ENCODE measurements at places on chromosomes 2 and 18.

DNA sequence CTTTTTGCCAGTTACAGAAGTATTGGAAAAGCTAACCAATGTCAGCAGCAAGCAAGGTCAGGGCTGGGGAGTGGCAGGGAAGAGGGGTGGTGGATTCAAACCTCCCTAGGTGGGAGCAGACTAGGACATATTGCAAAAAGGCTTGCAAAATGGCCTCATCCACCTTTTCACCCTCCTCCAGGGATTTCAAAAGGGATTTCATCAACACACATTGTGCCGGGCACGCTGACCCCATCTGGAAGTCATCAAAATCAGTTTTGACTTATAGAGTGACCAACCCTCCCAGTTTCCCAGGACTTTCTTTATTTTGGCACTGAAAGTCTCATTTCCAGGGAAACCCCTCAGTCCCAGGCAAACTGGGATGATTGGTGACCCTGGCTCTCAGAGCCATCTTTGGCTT lies 94.7 kb downstream of the BIN1 start:
- no peak for DNase-seq

GRCh38 chr2:238388794-238389193 lies 37.9 kb upstream of the ASB1 start:
- no peak for DNase-seq

- no peak for DNase-seq
These were observed 91.8 kb downstream of the DGKD start for GRCh38 chr2:233446121-233446520.

DNA sequence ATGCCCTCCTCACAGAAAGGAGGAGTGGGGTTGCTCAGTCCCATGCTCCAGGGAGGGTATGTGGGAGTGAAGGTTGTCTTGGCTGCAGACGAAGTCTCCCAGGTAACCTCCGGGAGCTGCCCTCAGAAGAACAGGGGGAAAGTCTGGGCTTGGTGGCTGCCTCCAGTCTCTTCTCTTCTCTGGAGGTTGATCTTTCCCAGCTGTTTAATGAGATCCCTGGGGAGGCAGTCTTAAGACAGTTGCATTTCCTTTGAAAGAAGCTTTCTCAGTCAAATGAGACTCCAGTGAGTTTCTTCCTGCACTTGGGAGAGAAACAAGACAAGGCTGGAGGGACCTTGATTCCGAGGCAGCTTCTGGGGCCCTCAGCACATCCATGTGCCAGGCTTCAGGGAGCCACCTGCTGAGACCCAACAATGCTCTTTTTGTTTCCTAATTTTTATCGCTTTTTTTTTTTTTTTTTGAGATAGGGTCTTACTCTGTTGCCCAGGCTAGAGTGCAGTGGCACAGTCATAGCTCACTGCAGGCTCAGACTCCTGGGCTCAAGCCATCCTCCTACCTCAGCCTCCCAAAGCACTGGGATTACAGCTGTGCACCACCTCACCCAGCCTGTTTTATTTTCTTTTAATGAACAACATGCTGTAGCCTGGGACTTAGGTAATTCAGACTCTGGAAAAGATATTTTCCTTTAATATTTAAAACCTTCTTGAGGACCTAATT lies 71.7 kb upstream of the TPO start:
- no peak for DNase-seq

DNA sequence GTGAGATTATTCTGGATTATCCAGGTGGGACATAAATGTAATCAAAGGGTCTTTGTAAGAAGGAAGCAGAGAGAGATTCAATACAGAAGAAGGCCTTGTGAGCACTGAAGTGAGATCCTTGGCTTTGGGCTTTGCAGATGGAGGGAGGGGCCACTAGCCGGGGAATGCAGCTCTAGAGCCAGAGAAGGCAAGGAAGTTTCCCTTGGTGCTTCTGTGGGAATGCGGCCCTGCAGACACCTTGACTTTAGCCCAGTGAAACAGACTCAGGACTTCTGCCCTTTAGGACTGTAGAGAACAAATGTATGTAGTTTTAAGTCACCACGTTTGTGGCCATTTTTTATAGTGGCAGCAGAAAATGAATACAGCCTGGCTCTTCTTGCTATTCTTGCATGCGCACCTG lies 8.1 kb downstream of the NEU2 start:
- no peak for DNase-seq

DNA sequence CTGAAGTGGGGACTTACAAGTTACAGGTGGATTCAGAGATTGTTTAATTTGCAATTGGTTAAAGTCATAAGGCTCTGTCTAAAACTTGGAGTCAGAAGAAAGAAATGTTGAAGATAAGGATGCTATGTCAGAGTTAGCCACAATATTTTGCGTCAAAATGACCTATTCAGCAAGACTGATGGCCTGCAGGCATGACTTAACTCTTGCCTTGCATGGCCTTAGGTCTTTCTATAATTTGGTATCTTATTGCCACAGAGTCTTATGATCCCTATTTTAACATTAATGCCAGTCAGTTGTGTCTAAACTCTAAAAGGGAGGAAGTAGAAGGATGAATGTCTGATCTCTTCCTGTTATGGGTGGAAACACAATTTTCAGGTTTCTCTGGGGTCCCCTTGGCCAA lies 5.2 kb upstream of the COMMD1 start:
- no peak for DNase-seq

- no peak for DNase-seq
These were observed 80.2 kb downstream of the CDK15 start for GRCh38 chr2:201886504-201886903.

- no peak for DNase-seq
These were observed 119.5 kb downstream of the RTP5 start for GRCh38 chr2:241989074-241989473.

- no peak for DNase-seq
These were observed 297.6 kb upstream of the STON1 start for GRCh38 chr2:48232351-48232750.

GRCh38 chr2:19894134-19894792 lies 7.5 kb downstream of the TTC32 start:
- DNase-seq = no peak

- no peak for DNase-seq
These were observed 56.7 kb downstream of the SDC1 start for GRCh38 chr2:20168048-20168726.

DNA sequence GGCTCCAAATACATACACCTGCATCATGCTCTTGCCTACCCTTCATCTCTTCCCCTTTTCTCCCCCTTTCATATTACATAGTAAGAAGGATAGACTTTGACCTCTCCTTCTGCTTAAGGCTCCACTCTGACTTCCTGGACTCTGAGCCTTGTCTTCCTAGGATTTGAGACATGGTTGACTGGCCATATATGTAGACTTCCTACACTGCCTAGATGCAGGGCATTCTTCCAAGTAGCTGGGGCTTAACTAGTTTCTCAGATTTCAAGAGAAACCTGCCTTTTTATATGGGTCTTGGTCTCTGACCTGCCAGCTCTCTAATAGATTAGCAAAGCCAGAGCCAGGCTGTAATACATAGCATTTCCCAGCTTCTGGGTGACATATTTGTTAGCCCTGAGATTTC lies 35.4 kb upstream of the CYP26B1 start:
- no peak for DNase-seq

GRCh38 chr2:23772056-23772455 lies 154.9 kb downstream of the ATAD2B start:
- no peak for DNase-seq

DNA sequence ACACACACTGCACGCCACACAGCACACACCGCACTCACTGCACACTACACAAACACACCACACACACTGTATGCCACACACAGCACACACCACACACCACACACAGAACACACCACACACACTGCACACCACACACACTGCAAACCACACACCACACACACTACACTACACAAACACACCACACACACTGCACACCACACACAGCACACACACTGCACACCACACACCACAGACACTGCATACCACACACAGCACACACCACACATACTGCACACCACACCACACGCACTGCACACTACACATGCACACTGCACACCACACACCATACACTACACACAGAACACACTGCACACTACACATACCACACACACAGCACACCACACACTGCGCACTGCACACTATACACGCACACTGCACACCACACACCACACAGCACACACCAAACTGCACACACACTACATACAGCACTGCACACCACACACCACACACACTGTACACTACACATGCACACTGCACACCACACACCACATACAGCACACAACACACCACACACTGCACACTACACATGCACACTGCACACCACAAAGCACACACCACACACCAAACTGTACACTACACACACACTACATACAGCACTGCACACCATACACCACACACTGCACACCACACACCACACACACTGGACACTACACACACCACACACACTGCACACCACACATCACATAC lies 59.6 kb downstream of the ASB1 start:
- DNase-seq = no peak

GRCh38 chr2:54588244-54588899 lies 132.2 kb downstream of the SPTBN1 start:
- no peak for DNase-seq

GRCh38 chr2:95291222-95291621 lies 5.9 kb upstream of the KCNIP3 start:
- DNase-seq = no peak

DNA sequence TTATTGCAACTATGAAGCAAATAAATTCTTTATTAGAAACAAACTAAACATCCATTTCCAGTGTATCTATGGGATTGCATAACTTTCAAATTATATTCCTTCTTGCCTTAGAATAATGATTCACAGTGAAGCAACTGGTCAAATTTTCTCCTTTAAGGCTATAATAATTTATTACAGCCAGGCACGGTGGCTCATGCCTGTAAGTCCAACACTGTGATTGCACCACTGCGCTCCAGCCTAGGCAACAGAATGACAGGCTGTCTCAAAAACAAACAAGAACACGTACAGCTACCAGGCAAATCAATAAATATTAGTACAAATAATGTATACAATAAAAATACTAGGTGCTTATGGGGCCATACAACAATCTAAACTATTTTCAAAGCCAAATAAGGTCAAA lies 1416.2 kb downstream of the LRP1B start:
- no peak for DNase-seq

- DNase-seq = no peak
These were observed 5.2 kb upstream of the DLX2 start for GRCh38 chr2:172107690-172108586.

- no peak for DNase-seq
These were observed 58.7 kb upstream of the PEX13 start for GRCh38 chr2:60958800-60959199.

DNA sequence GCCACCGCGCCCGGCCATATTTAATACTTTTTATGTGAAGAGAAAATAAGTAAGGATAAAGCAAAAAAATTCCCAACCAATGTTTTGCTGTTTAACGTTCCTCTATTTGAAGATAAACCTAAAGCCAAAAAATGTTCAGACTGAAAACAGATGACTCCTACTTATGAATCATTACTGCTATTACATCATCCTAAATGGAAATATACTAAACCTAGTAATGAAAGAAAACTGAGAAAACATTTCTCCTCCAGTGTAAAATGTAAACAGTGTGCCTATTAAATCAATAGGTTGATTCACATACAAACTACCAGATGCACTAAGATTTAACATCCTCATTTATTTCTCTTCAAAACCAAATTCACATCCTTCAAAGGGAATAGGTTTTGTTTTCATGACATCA lies 43.5 kb downstream of the CWC22 start:
- DNase-seq = no peak

GRCh38 chr18:31250902-31251301 lies 67.1 kb upstream of the DSG1 start:
- DNase-seq = no peak

DNA sequence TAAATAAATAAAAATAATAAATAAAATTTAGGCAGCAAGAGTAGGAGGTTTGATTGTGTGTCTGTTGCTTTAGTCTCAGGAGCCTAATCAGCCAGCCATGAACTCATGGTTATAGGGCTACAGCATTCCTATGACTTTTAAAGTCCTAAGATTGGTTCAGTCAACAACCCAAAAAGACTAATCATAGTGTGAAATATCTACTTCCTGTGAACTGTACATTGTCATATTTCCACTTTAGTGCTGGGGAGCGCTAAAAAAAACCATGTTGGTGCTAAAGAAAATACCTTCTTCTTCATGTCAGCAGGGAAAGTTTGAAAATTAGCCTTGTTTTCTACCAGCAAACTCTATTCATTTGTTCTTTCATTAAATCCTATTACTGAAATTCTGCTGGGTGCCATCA lies 521.6 kb downstream of the RNF144A start:
- DNase-seq = no peak

DNA sequence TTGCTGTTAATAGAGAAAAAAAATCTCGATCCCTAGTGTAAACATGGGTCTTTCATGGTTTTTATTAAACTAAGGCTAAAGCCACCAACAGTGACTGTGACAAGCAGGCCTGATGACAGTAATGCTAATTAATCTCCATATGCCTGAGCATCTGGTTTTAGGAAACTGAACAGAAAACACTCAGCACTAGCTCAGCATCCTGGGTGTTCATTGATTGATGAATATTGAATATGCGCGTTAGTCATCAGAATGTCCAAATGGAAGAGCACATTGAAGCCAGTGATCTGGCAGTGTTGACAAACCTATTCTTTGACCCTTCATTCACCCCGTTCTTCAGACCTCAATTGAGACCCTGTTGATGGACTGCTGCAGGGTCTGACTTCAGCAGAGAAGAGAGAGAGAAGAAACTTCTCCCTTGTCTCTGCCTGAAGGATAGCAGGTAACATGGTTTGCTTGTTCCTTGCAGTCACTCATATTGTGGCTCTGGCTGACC lies 283.8 kb downstream of the RDH14 start:
- DNase-seq = no peak

GRCh38 chr18:27030421-27030820 lies 154.7 kb downstream of the CHST9 start:
- no peak for DNase-seq

DNA sequence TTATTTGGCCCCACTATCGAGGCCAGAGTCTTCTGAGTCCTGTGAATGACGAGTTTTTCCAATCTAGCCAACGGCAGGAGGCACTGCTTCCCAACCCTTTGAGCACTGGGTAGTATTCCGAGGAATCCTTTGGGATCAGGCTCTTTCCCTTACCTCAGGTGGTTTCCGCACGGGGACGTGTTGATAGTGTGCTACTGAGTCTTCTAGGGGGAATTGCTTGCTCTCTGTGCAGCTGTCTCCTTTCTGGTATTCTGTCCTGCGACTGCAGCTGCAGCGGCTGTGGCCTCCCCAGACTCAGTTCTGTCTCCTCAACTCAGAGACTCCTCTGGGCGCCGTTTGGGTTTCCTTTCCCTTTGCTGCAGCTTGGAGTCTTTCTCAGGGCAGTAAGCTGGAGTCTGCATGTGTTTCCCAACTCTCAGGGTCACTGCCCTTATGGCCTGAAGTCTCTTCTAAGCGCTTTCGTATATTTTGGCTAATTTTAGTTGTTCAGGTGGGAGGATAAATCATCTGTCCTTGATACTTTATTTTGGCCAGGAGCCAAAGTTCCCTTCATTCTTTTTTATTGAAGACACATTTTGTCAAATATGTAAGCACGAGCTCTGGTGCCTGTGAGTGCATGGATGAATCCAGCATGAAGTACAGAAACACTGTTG lies 118.4 kb downstream of the MAP4K4 start:
- no peak for DNase-seq

- no peak for DNase-seq
These were observed 342.7 kb upstream of the REG3G start for GRCh38 chr2:78682781-78683180.

GRCh38 chr2:66852953-66853352 lies 418.0 kb downstream of the MEIS1 start:
- no peak for DNase-seq

- DNase-seq = no peak
These were observed 13.9 kb upstream of the SLC1A4 start for GRCh38 chr2:64975232-64975821.

- no peak for DNase-seq
These were observed 92.9 kb downstream of the SH3BP4 start for GRCh38 chr2:235044501-235045271.
